Activated T-cell treated with anti-CD3 and anti-CD28 coated beads, Interleukin-2, amount 50 U/mL, for 4 hours (primary cell): ENCODE measurements at places on chromosomes 6 and 20.

- DNase-seq, result no peak
These were observed 46.2 kb downstream of the MAN1A1 start for GRCh38 chr6:119303164-119303887.

GRCh38 chr6:63649847-63650265 lies 14.3 kb downstream of the PHF3 start:
- no peak for DNase-seq

- no peak for DNase-seq
These were observed 5.6 kb upstream of the FAM50B start for GRCh38 chr6:3843379-3844096.

DNA sequence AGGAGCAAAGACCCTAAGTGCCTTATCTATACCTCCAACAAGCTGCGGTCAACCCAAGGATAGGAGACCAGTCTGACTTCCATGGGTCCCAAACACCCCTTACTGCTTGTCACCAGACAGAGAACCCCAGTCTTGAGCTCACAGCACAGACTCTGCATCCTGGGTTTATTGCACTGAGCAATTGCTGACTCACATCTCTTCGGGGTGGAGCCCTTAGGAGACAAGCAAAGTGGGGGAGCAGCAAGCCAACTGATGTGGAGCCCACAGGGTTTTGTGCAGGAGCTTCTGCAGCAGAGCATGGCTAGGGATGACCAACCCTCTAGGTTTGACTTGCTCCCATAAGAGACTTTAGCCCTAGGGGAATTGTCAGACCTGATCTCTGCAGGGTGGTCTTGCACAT lies 38.6 kb upstream of the EYS start:
- no peak for DNase-seq

DNA sequence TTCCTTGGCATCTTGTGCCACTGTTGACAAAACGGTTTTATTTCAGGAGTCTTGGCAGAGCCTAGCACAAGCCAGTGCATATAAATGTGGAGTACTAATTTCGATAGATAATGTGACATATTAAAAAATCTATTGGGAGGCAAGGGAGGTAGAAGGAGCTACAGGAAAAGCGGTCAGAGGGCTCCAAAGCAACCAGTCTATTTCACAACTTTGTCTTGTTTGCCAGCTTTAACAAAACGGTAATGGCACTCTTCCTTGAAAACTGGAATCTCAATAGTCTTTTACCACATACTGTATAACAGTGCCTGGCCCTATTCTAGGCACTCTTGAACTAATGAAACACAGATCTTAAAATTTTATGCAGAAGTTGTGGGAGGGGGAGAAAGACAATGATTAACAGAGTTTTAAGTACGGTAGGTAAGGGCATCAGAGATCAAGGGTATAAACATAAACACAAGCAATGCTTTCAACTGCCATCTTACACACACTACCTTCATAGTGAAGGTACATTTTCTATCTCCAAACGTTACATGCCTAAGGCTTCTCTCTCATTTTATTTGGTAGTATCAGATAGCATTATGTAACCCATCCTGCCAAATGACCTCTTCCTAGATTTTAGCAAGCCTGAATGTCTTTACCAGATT lies 33.5 kb upstream of the SYNCRIP start:
- no peak for DNase-seq

DNA sequence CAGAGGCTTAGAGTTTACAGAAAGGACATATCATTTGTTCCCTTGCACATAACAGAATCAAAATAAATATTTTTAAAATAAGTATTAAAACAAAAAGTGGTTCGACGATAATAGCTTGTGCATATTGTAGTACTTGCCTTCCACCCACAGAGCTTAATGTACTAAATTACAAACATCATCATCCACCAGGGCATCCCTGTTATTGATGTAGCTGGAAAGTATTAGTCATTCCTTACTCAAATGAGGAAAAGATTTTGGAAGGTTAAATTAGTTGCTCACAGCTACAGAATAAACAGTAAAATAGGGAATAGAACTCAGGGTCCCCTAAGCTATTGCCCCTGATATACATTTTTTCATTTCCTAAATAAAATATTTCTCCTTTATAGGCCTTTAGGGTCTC lies 150.3 kb downstream of the PTPRK start:
- DNase-seq, result no peak

DNA sequence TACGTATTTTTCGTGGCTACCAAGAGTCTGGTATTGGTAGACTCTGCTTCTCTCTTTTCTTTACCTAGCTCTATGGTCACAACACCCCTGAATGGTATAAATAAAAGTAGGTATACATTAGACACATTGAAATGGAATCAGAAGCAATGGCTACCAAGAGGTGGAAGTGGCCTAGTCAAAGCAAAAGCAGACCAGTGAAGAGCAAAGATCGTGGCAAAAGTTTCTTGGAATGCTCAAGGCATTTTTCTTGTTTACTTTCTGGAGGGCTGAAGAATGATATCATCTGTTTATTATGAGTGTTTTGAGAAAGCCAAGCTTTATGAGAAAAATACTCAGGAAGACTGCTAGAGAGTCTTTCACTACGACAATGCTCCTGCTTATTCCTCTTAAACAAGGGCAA lies 28.6 kb upstream of the MOCS1 start:
- DNase-seq, result no peak
